Stromal cell of bone marrow (primary cell): ENCODE measurements at places on chromosomes 6 and 20.

- DNase-seq = no peak
Measured at GRCh38 chr6:83431545-83432155, 799 bp upstream of the ME1 start.

DNA sequence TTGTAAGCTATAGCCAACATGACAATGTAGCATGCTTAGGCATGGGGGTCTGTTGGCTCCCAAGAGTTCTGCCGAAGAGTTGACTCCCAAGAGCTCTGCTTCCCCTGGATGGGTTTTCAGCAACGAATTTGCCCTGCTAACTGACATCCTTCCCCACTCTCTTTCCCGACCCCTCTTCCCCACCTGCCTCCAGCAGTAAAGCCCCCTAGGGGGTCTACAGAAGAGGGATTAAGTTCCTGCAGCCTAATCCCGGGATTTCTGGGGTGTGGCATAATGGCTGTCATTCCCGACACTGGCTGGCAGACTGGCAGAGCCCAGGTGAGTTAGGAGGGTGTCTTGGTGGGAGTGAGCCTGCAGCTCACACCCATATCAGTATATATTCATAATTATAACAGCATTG is 121.0 kb upstream of the ZNF184 start:
- no peak for DNase-seq

GRCh38 chr20:15370370-15370769 is 1033.0 kb upstream of the FLRT3 start:
- DNase-seq = no peak

- no peak for DNase-seq
Measured at GRCh38 chr20:1390581-1391403, 2.1 kb downstream of the FKBP1A start.

- DNase-seq = no peak
Measured at GRCh38 chr20:25245461-25245860, 2.4 kb upstream of the PYGB start.

GRCh38 chr20:6583134-6583738 is 184.2 kb upstream of the BMP2 start:
- DNase-seq = no peak

GRCh38 chr6:128768187-128768586 is 114.8 kb upstream of the LAMA2 start:
- DNase-seq = no peak

GRCh38 chr6:157556144-157556645 is 175.2 kb downstream of the ZDHHC14 start:
- DNase-seq = no peak

DNA sequence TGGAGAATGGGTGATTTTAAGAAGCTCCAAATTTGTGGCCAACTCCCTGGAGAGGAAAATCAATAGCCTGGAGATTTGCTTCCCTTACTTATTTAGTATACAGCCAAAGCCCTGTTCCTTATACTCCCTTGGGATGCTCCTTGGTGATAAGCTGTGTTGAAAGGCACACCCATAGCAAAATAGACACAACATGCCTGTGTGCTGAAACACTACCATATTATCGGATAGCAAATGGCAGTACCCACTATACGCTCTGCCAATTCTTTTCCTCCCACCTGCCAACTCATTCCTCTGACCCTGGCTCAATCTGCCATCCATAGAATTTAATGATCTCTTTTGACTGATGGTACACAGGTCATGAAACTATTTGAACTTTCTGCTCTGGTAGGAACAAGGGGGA is 98.2 kb downstream of the CLIC5 start:
- no peak for DNase-seq

GRCh38 chr6:105872249-105872648 is 213.9 kb upstream of the PRDM1 start:
- no peak for DNase-seq

DNA sequence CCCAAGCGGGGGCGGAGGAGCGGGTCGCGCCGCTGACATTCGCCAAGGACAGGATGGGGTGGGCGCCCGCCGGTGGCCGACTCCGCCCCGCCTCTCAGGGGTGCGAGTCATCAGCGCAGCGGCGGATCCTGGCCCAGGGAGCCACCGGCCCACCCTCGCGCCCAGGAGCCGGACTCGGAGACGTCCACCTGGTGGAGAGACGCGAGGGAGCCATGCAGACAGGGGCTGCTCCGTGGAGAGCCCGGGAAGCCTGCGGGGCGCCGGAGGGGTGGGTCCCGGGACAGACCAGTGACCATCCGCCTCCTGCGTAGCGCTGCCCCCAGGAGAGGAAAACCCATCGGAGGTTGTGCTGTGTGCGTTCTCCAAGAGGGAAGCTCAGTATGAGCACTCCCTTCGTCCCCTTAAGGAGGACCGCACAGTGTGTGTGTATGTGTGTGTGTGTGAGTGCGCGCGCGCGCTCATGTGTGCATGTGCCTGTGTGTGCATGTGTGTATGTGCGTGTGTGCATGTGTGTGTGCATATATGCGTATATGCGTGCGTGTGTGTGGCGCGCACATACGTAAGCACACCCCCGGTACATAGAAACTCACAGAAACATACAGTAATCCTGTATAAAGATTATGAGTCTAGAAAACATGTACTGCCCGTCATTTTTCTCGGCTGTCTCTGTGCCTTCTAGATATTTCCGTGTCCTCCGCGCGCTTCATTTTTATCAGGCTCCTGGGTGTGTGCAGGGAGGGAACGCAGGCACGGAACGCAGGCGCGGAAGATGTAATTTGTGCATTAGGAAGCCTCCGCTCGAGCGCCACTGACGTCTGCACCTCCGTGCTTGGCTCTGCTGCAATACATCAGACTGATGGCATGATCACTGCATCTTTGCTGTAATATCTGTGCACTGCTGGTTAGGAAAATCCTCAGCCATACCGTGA is 158.9 kb downstream of the TBXT start:
- DNase-seq = no peak

DNA sequence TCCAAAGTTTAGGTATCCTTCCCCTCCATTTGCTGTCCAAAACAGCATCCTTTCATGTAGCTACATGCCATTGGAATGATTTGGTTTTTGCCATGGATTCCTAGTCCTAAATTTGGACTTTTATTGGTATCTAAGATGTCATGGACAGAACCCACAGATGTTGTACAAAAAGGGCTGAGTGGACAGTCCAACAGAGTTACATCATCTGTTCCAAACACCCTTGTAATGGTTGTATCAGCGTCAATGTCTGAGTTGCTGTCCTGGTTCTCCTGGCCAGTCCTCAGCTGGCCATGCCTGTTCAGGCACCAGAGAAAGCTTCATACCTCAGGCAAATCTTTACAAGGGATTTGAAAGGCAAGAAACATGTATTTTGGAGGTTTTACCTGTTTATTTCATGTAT is 191.3 kb downstream of the ESR1 start:
- DNase-seq = no peak

DNA sequence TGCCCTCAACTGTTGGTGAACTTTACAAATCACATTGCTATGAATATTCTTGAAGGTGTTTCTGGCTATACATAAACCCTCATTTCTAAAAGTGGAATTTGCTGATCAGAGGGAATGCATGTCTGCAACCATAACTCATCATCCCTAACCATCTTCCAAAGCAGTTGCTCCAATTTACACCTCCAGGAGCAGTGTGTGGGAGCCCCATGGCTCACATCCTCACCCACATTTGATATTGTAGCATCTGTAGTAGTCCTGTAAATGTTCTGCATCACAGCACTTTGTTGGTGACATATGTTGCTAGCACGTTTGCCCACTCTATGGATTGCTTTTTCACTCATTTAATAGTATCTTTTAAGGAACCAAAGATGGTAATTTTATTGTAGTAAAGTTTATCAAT is 183.8 kb upstream of the SMLR1 start:
- no peak for DNase-seq

- DNase-seq = no peak
Measured at GRCh38 chr6:125910527-125910926, 46.0 kb upstream of the HINT3 start.

DNA sequence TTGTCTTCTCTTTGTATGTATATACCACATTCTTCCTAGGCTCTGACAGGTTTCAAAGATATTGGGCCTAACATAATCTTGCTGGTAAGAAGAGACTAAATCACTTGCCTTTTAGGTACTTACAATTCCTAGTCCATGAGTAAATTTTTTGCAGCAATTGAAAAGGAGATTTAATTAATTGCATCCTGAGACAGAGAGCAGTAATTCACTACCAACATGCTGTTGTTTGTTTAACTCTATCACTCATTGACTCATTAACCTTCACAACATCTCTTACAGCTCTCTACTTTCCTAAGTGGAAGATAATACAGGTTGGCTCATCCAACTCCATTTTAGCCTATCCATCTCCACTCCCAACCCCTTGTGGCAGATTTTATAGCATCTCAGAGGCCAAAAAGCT is 280.4 kb downstream of the ALDH8A1 start:
- no peak for DNase-seq

- DNase-seq = no peak
Measured at GRCh38 chr6:138086573-138087196, 20.5 kb downstream of the PERP start.

GRCh38 chr6:7414811-7415210 is 25.2 kb downstream of the RIOK1 start:
- no peak for DNase-seq

DNA sequence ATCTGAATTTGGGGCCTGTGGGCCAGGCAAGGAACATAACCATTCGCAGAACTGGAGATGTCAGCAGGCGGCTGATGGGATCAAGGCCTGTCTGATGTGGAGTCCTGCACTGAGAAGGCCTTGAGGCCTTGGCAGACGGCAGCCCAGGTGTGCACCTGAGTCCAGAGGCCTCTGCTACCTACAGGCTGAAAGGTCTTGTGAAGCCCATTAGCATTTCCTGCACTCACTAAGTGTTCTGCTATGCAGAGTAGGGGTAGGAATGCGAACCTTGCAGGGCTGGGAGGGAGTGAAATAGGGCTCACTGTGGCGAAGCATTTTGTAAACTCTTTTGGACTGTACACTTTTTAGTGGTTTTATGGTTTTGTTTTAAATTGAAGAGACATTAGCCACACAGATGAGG is 48.3 kb upstream of the RNF24 start:
- no peak for DNase-seq

- no peak for DNase-seq
Measured at GRCh38 chr6:69383627-69384026, 413.2 kb downstream of the LMBRD1 start.

DNA sequence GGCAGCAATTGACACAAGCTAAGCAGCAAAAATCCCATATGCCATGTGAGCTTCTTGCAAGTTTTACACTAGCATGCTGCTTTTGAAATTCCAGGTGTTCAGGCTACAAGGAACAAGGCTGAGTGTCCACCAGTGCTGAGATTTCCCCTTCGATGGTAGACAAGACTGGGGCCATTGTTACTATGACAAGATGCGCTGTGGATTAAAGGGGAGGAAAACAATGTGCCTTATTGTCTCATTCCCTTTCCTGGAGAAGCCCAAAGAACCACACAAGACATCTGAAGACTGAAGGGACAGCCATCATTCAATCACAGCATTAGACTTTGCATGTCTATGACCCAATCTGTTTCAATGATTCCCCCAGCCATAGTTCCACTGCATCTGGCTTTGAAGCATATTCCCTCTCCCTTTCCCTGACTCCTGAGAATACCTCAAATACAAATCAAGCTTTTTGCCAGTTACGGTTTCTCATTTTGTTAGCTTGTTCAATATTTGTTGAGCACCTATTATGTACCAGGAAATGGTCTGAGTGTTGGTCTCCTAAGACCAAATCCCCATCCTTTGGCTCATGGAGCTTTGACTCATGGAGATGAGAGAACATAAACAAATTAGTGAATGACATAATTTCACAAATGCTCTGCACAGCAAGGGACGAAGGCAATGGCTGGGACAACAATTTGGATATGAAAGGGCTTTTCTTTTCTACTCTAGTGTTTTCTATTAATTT is 23.4 kb upstream of the SCGN start:
- no peak for DNase-seq
